Hematopoietic multipotent progenitor cell treated with erythropoietin and hydrocortisone succinate and interleukin-3 and kit ligand, for 8 days (in vitro differentiated cells): ENCODE measurements at places on chromosomes 11 and 22.
A peak's percentile ranks its signal among the peaks of the same experiment; 100 is the strongest.

GRCh38 chr11:105641433-105641832 lies 31.6 kb downstream of the GRIA4 start:
- DNase-seq: no peak

GRCh38 chr11:69156673-69157155 lies 979 bp downstream of the SMIM38 start:
- peak; percentile 27 for DNase-seq

- no peak for DNase-seq
These were observed 1.7 kb upstream of the ST14 start for GRCh38 chr11:130157840-130158239.

DNA sequence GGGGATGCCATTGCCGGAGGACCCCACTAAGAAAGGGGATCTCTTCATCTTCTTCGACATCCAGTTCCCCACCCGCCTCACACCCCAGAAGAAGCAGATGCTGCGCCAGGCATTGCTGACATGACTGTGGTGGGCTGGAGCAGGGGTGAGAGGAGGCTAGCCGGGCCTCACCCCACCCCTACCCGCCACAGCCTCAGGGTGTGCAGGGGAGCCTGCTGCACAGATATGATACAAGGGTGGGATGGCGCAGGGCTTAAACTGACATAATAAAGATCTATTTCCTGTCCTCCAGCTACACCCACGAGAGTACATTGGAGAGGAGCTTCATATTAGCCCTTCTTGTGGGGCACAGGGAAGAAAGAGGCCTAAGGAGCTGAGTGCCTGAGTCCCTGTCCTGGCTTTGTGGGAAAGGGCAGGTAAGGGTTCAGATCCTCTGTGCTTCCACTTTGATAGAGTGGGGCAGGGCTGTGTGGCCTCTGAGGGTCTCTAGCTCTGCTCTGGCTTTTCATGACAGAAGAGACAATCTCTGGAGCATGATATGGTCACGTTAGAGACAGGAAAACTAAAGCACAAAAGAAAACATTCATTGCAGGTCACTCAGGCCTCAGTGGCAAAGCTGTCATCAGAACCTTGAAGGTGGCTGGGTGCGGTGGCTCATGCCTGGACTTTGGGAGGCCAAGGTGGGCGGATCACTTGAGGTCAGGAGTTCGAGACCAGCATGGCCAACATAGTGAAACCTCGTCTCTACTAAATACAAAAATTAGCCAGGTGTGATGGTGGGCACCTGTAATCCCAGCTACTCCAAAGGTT lies 12.4 kb downstream of the UCP2 start:
- DNase-seq: peak; percentile 88

- no peak for DNase-seq
These were observed 1339.3 kb downstream of the TBC1D22A start for GRCh38 chr22:48101704-48102103.

DNA sequence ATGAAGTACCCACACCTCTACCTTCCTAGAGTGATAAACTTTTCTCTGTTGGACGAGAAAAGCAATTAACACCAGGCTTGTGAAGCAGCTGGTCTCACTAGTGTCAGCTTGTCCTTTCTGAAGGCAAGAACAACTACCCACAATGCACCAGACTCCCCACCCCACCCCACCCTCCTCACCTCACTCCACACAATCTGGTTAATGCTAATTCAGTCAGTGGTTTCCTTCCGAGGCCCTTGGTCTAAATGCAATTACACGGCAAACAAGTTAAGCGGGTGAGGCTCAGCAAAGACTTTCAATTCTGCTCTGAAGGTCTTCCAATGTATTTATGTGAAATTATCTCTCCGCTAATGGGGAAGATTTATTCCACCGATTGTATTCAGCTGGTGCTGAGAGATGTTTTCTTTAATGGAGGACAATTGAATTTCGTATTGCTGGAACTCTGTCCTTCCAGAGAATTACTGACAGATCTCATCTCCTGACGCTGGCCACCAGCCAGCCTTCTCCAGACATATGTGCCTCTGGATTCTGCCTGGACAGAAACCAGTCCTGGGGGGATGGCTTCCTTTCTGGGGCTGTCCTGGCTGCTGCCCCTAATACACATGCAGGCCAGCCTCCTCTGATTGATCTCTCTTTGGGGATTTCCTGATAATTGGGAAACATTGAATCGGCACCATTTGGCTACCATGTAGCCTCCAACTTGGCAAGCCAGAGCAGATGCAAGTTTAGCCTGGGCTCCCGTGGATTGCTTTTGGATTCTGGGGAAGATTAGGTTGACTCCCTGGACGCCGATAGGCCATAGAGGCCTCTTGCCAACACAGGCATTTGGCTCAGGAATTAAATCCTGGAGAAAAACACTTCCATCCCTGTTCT lies 165.8 kb upstream of the NARS2 start:
- DNase-seq: no peak

DNA sequence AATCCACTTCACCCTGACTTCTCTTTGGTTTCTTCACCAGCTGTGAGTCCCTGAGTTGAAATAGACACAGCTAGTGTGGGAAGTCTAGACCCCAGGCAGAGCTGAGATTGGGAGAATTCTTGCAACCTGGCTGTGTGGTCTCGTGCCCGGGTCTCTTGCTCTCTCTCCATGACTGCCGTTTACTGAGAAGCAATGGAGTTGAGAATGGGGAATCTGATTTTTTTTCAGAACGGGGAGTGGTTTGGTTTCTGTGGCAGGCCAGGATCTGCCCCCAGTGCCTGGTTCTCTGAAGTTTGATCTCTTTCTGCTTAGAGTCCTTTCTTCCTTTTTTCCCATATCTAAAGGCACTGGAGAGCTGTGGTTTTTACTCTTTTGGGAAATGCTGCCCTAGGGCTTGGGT lies 1.5 kb downstream of the SIDT2 start:
- peak; percentile 43 for DNase-seq

GRCh38 chr22:36454916-36455570 lies 26.4 kb downstream of the TXN2 start:
- DNase-seq: peak; percentile 92

DNA sequence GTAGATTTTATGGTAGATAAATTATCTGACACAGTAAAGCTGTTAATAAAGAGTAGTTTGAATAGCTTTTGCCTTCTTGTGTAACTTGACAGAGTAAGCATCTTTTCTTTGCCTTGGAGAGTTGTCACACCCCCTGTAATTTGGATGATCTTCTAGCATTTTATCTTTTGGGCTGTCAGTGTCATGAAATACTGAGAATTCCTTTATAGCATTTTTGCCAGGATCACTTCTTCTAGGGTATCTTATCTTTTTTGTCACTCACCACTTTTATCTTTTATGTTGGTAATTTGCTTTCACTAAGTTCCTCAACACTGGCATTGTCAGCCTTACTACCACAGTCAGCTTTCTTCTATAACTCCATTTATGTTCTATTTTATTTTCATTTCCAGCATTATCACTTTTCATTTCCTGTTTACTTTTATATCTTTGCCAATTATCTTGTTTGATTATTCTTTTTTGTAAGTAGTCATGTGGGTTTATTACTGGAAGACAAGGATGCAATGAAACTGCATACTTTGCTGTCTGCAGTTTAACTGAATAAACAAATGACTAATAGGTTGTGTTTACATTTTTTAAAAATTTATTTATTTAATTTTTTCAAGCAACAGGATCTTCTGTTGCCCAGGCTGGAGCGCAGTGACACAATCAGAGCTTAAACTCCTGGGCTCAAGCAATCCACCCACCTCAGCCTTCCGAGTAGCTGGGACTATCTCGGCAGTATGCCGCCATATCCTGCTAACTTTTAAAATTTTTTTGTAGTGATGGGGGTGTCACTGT lies 28.1 kb upstream of the ACAT1 start:
- peak; percentile 21 for DNase-seq

- DNase-seq: no peak
These were observed 50.8 kb downstream of the BUD13 start for GRCh38 chr11:116721988-116722387.

DNA sequence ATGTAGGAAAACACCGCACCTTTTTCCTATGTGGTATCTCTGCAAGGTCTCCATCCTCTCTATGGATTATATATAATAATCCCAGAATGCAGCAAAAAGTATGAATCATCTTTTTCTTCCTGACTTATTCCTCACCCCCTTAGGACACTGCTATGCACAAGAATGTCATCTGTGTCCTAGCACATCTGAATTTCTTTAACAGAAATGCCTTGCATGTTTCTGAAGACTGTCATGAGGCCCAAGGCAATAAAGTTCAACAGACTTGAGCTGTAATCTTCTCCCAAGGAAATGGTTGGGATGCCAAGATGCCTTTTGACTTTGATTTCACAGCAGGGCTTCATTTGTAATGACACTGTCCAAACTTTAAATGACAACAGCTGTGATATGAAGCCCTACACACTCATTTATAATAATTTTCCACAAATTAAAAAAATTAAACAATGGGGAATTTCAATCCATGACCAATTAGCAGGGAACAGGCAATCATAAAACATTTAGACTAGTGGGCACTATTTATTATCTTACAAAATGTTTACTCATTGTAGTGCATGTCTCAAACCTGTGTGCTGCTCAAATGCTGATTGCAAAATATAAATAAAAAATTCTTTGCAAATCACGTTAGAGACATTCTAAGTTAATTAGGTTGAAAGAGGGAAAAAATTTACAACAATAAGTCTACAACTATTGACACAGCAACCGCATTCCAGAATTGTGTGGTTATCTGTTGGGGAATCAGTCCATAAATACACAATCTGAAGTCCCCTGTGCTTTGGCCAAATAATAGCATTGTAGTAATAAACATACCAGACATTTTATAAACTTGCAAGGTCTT lies 242.3 kb downstream of the SWAP70 start:
- no peak for DNase-seq

DNA sequence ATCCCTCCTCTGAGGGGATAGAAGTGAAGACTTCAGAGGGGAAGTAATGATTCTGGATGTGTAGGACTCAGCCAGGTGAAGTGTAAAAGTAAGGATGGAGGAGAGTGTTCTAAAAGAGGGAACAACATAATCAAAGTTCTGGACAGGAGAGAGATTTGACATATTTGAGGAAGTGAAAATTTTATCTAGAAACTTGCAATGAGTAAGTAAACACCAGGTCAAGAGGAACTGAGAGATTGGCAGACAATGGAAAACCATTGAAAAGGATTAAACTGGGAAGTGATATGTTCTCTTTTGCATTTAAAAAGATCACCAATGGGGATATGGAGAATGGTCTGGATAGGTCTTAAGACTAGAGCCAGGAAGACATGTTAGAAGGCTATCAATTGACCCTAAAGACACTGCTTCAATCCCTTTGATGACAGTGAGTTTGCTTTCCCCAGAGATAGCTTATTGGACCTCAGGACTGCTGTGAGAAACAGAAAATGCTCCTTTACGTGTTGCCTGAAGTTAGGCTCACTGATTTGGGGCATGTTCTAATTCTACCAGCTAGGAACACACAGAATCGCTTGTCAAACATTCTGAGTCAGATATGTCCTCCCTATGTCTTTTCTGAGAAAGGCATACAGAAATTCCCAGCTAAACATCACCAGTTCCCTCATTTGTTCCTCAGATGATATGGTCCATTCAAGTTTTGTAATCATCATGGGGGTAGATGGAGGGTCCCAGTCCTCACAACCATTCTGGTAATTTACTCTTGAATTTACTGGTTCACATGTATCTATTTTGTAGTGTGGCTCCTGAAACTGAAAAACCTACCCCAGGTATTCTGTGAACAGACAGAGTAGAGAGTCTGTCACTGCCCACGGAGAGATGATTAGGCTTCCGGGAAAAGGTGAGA lies 144.9 kb downstream of the MAML2 start:
- DNase-seq: no peak

DNA sequence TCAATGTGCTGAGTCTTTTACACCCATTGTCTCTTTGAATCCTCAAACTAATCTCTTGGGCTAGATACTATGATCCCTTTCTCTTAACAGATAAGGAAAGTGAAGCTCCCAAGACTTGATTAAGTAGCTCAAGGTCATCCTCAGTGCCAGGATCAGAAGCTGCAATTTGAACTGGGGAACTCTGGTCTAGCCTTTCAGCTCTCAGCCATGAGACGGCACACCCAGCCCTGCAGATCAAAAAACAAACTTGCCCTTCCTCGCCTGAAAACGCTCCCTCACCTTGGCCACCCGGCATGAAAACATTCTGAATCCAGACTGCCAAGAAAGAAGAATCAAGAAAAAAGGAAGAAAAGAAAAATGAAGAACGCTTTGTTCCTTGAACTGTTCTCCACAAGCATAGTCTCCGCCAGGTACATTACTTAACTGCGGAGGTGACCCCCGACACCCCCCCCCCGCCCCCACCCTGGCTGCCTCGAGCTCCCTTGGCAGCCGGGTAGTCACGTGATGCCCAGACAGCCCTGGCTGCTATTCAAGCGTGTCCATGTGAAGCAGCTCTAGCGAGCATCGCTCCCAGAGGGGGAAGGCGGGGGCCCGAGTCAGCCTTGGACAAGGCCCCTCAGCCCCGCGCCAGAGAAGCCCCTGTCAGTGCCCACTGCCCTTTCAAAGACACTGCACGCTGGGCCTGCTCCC lies 451.2 kb downstream of the MIAT start:
- DNase-seq: no peak

DNA sequence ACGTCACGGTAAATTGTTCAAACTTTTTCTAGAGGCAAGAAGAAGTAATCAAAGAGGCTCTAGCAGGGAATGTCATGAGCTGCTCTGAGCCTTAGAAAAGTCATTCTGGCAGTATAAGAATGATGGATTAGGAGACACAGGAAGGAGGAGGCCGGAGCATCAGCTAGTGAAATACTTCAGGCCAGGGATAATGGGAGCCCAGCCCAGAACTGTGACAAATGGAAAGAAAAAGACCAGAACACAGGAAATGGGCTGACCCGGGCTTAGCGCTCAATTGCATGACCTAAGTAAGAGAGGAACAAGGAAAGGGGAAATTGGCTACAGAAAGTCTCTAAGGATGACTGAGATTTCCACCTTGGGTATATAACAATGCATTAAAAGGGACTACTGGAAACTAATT lies 108.6 kb downstream of the LARGE1 start:
- DNase-seq: no peak

GRCh38 chr22:38613588-38613987 lies 42.6 kb downstream of the FAM227A start:
- no peak for DNase-seq
